NCI-H446 (cell line): ENCODE measurements at places on chromosomes 6 and 20.

DNA sequence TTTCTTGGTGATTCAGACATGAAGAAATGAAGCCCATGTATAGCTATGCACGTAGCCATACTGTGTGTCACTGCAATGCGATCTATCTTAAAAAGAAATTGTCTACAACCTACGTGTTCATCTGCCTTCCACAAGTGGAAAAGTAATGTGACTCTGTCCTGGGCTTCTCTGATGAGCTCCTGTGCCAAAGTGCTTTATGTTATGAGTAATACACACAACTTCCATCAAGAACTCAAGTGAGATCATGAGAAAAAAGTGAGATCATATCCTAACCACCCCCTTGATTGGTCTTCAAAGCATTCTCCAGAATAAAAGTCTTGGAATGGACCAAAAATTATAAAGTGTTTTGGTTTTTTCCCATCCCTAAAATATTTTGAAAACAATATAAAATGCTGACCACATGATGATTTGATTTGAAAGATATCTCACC, 114.3 kb downstream of the DST start:
- DNase-seq, result no peak

- no peak for DNase-seq
Measured at GRCh38 chr6:151451417-151451949, 443 bp downstream of the RMND1 start.

DNA sequence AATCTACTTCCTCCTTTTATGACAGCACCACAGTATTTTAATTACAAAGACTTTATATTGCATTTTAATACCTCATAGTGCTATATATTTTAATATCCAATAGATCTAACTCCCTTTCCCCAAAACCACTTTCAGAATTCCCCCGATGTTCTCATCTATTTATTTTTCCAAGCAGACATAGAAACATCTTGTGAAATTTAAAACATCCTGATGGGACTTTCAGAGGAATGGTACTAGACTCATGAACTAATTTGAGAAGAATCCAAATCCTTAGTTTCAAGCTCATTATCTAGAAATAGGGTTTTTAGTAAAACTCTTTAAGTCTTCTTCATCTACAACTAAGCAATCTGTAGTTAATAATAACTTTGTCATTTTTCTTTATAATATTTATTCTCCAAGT, 97.0 kb downstream of the TRERF1 start:
- no peak for DNase-seq

GRCh38 chr20:19750907-19751636, 7.0 kb upstream of the RIN2 start:
- peak; percentile 71 for DNase-seq

DNA sequence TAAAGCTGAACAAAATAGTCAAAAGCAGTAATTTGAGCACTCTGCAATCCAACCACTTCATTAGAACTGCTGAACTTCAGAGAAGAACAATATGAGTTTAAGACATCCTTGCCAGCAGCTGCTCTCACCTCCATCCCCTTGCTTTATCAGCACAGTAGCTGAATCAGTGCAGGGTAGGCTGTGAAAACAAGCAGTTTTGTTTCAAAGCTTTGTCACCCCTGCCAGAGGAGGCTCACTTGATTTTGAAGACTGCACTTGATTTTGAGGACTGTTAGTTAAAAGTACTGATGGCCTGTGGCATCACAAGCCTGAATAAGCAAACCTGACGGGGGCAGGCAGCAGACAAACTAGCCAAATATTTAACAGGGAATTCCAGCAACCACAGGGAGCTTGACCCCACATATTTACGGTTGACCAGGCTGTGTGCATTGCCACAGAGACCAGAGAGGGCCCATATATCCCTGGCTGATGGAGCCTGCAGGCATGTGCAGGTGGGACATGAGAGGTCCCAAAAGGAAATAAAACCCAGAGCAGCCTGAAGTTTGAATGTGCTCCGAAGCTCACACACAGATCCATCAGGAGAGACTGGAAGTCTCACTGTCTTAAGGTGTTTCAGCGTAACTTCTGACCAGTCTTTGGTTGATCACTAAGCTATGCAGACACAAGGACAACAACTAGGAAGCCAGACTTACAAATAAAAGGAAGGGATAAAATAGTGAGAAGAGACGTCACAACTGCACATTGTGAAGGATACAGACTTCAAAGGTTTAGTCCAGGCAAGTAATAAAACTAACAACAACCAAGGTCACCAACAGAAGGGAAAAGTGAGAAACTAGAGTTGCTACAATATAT, 97.4 kb downstream of the PDSS2 start:
- no peak for DNase-seq

DNA sequence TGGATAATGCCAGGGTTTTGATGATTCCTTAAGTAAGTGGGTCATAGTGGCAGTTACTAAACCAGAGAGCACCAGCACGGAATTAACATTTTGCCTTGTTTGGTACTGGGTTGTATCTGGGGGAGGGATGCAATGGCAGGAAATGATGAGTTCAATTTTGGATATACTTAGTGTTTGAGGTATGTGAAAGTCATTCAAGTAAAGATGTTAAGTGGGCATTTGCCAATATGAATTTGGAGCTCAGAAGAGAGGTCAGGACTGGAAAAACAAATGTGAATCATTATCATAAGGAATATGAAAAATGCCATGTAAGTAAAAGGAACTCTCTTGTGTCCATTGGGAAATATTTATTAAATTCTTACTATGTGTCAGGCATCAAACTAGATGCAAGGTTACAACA, 6.2 kb downstream of the PXT1 start:
- no peak for DNase-seq

- DNase-seq, result no peak
Measured at GRCh38 chr6:25925876-25926275, 4.6 kb downstream of the SLC17A2 start.

DNA sequence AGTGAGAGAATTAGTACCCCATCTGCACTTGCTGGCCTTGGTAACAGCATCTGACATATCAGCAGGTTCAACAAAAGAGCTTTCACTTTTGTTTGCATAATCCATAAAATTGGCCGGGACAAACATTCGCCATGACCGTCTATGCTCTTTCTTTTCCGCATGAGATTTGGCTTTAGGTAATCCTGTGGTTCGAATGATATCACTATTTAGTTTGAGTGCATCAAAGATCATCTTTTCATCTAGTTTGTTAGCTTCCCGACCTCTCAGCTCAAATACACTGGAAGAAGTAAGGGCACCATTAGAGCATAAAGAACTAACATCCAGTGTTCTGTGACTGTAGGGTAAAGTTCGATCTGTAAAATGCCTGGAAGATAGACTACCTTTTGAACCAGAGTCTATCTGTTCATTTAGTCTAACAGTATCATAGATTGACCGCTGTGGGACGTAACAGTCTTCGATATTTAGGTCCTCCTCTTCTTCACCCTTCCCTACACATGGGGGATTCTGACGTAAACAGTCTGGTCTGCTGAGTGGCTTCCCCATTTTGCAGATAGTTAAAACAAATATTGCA, 101.6 kb downstream of the DST start:
- no peak for DNase-seq

DNA sequence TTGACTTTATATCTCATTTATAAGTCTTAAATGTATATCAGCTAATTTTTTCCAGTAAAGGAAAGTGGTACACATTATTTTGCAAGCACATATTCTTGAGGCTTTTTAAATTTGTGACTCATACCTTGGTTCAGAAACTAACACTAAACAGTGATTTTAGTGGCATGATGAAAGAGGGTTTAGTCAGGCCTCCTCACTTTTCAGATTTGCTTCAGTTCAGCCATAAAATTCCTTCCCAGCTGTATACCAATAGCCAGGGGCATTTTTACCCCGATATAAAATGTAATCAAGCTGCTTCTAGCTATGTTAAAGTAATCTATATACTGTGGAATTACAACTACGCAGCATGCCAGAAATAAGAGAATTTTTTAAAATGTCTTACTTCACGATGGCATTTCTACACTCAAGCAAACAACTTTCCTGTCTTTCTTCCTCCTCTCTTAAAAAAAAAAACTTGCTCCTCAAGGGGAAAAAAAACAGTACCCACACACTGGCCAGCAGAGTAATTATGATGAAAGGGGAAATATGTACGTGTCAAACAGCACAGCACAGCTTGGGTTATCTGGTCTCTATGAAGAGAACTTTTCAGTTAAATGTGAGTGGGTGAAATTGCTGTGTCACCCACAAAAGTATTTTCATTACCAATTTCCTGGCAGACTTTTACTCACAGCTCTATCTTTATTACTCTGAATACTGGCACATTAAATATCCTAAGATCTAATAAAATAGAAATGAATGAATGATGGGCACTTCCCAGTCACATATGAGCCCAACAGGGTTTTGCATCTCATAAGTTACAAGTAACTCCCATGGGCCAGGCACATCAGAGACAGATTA, 244.8 kb upstream of the TENT5A start:
- no peak for DNase-seq

DNA sequence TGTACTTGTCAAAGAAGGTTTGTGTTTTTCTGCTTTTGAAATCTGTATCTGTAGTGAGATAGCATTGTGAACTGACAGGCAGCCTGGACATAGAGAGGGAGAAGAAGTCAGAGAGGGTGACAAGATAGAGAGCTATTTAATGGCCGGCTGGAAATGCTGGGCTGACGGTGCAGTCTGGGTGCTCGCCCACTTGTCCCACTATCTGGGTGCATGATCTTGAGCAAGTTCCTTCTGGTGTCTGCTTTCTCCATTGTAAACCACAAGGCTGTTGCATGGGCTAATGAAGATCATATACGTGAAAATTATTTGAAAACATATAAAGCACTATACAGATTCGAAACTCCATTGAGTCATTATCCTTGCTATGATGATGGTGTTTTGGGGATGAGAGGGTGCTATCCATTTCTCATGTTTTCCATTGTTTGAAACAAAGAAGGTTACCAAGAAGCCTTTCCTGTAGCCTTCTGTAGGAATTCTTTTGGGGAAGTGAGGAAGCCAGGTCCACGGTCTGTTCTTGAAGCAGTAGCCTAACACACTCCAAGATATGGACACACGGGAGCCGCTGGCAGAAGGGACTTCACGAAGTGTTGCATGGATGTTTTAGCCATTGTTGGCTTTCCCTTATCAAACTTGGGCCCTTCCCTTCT, 18.4 kb downstream of the CD83 start:
- no peak for DNase-seq

DNA sequence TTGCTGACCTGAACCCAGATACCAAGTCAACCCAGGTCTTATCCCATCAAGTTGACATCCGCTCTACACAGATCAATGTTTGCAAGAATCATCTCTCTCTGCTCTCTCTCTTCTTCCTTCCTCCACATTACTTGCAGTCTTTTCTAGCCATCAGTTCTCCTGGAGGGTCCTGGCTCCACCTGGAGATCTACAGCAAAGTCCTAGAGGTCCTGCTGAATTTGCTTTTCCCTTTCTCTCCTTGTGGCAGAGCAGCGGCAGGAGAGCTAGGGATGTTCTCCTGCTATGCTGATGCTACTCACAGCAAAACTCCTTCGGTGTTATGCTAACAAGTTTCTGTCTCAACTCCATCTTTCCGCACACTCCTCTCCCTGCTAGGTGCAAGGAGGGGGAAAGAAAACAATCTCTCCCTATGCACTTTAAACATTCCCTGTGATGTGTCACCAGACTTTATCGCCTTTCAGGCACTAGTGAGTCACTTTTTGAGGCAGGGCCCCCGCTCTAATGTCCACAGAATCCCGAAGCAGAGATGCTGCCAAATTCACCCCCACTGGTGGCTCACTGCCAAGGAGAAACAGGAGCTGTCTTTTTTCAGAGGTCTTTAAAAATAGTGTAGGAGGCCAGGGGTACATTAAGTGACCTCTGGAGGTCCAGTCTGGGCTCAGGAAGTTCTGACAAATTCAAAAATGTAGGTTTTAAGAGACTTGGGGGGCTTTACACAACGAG, 62.6 kb downstream of the FAM50B start:
- peak; percentile 37 for DNase-seq

- DNase-seq, result no peak
Measured at GRCh38 chr20:62724692-62725595, 16.3 kb downstream of the NTSR1 start.

- no peak for DNase-seq
Measured at GRCh38 chr6:123990376-123990775, 186.7 kb downstream of the NKAIN2 start.

DNA sequence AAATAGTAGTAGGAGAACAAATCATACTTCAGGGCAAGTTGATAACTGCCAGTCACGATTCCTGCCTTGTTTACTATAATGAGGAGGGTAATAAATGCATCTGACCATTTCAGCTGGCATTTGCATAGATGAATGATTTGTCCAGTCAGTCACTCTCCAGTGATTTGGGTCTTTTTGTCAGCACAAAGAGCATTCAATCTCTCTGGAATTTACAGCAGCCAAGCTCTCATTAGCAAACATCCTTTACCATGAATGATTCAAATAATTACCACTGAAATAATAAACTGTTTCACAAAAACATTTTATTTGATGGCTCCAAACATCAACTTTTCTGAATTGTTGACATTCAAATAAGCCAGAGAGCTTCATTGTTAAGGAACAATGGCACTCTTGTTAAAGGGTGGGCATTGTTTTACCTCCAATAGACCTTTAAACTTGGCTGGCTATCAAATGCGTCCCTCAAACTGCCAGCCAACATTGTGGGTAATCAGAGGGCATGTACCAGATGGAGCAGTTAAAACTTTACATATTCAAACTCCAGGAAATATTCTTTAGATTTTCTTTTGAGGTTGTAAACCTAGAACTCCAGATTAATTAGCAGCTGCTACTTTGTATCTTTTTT, 30.0 kb upstream of the FBXL4 start:
- no peak for DNase-seq

DNA sequence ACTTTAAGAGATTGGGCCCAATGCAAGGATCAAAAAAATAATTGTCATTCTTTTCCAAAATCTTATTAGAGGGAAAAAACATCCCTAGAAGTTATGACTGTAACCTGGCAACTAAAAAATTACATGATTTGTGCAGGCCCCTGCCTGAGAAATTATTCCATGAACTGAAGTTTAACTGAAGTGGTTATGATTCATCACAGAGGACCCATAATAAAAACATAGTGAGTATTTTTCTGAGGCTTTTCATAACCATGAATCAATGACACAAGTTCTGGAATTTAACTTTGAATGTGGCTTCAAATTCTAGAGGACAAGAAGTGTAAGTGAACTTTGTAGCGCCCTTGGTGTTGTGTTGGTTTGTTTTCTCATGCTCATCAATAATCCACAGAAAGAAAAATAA, 31.1 kb upstream of the CARMIL1 start:
- no peak for DNase-seq

- DNase-seq, result no peak
Measured at GRCh38 chr6:111468329-111469012, 14.5 kb downstream of the REV3L start.

DNA sequence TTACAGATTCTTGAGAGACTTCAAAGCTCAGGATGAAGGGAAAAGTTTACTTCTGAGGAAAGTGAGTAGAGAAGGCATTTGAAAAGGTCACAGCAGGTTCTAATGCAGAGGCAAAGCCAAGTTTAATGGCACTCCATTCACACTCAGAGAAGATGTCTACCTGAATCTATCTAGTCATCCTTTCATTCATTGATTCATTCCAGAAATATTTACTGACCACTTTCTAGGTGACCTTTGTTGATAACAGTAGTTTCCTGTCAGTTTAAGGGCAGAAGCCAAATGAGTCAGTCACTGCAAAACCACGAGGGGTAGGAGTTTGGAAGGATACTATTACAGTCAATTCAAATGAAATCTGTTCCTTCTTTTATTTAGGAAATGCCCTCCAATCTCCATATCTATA, 30.8 kb downstream of the FBXO5 start:
- DNase-seq, result no peak
